Epithelial cell of prostate (primary cell): ENCODE measurements at places on chromosomes 2 and 18.
A peak's percentile ranks its signal among the peaks of the same experiment; 100 is the strongest.

- no peak for DNase-seq
Observed at GRCh38 chr2:240259201-240259923, 118.9 kb upstream of the OTOS start.

- no peak for DNase-seq
Observed at GRCh38 chr2:17579605-17580318, 39.3 kb downstream of the VSNL1 start.

DNA sequence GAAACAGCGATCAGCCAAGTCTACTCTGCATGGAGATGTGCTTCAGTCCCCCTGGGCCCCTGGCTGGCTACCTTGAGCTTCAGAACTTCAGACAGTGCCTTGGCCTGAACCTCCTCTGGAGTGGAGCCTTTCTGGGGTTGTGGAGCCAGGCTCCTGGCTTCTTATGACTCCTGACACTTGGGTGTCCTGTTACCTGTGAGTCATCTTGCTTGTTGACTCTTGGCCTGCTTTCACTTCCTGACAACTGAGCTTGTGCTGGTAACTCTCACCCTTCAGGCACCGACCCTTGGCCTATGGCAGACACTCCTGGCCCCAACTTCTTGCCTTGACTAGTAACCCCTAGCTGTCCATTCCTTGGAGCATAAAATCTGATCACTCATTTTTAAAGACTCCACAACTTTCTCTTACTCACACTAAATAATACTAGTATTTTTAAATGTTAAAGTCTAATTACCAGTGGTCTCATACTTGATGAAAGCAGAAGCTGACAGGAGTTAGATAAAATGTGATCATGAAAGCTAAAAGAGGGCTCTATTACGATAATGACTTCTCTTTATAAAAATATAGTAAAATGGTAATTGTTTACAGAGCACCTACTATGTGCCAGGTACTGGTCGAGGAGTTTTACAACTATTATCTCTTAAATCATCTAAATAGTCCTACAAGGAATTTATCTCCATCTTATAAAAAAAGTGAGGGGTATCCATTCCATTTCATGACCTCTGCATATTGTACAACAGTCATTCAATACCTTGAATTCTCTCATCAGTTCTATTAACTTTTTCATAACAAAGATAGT is 46.3 kb upstream of the VIT start:
- DNase-seq, result peak; percentile 65

- DNase-seq, result no peak
Observed at GRCh38 chr2:241750076-241750840, 15.8 kb downstream of the D2HGDH start.
